Psoas muscle (tissue), 8 donors: ENCODE measurements at places on chromosomes 12 and 14. TPM values are rescaled to one million over a fixed set of nuclear protein-coding genes. Genes with fewer than 3 reads are reported as not detected.

Gene NUDT14
- 45.4 TPM for polyA plus RNA-seq

Gene ERP27
- 0.08 TPM for polyA plus RNA-seq

Gene POTEM
- polyA plus RNA-seq = not detected

Gene SLCO1B1
- not detected for polyA plus RNA-seq

Gene FOXA1
- polyA plus RNA-seq = not detected

Gene FOXG1
- polyA plus RNA-seq = under 0.01 TPM

Gene CFAP54
- polyA plus RNA-seq = 0.03 TPM
